ENCODE measurements at places on chromosomes 7 and 10.
A peak's percentile ranks its signal among the peaks of the same experiment; 100 is the strongest.

GRCh38 chr7:87107949-87108776, 44.1 kb upstream of the DMTF1 start:
- DNase-seq = no peak

- no peak for DNase-seq
These were observed 61.6 kb upstream of the KCNMA1 start for GRCh38 chr10:77699080-77699645.

DNA sequence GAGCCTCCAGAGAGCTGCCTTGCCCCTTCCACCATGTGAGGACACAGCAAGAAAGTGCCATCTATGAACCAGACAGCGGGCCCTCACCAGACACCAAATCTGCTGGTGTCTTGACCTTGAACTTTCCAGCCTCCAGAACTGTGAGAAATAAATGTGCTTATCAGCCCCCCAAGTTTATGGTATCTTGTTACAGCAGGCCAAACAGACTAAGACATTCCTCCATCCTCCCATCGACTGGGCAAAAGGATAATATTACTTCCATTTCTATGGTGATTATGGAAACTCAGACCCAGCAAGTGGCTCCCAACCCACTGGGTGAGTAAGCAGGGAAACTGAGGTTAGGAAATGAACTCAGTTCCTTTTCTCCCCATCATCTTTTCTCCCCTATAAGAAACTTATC, 288.4 kb downstream of the KCNMA1 start:
- DNase-seq = peak; percentile 17

DNA sequence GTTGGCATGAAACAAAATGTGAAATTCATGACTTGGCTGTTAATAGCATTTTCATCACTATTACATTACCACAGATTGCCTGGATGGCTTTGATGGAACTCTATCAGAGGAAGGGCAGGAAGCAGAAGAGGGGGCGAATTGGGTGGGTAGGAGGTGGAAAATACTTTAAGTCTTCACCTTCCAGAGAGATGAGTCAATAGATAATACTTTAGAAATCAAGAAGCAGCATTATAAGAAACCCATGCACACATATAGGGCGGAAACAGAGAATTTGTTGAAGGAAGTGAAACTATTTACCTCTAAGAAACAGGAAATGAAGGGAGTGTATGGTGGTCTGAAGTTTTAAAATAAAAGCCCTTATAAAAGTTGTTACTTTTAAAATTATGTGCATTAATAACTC, 152.1 kb upstream of the TARP start:
- DNase-seq = no peak
